Stimulated activated CD8-positive, alpha-beta memory T cell treated with anti-CD3 and anti-CD28 coated beads, Interleukin-7, amount 100 ng/mL, for 24 hours (primary cell): ENCODE measurements at places on chromosomes 11 and 22.

DNA sequence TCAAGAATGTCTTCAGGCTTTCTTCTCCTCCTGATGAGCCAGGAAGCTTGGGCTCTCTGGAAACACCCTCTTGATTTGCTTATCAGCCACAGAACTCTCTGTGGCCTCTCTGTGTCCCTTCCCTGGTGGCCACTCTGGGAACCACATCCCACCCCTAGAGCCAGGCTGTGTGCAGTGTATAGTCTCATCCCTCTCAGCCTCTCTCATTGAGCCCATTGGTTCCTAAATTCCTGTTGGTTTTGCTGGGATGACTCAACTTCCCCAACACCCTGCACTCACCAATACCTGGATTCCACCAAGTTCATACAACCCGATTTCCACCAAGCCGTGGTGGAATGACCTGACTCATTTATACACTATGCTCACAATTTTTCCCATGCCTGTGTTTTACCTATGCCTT lies 5.2 kb downstream of the IRAG1 start:
- no peak for DNase-seq

- DNase-seq: no peak
Observed at GRCh38 chr22:44807232-44807631, 54.9 kb downstream of the ARHGAP8 start.

DNA sequence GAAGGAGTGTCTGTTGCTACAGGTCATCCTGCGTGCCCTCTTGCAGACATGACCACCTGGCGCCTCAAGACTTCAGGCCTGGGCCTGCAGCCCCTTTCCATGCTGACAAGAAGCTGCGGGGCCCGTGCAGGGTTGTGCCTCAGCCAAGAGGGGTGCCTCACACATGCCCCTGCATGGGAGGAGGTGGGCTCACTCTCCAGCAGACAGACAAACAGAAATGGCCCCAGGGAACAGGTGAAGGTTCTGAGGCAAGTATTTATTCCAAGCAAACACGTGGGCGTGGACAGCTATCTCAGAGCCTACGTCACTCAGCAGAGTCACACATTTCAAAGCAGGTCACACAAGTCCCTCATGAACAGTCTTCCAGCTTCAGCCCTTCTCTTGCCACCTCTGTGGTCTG lies 5.9 kb upstream of the SYCE3 start:
- no peak for DNase-seq

GRCh38 chr11:73729594-73730206 lies 31.2 kb downstream of the RAB6A start:
- DNase-seq: no peak

DNA sequence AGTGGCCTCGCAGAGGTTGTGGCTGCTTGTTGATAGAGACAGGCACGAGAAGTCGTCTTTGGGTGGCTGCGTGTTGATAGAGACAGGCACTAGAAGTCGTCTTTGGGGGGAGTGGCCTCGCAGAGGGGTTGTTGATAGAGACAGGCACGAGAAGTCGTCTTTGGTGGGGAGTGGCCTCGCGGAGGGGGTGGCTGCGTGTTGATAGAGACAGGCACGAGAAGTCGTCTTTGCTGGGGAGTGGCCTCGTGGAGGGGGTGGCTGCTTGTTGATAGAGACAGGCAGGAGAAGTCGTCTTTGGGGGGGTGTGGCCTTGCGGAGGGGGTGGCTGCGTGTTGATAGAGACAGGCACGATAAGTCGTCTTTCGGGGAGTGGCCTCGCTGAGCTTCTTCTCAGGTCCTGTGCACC lies 328.8 kb downstream of the TBC1D22A start:
- DNase-seq: no peak

DNA sequence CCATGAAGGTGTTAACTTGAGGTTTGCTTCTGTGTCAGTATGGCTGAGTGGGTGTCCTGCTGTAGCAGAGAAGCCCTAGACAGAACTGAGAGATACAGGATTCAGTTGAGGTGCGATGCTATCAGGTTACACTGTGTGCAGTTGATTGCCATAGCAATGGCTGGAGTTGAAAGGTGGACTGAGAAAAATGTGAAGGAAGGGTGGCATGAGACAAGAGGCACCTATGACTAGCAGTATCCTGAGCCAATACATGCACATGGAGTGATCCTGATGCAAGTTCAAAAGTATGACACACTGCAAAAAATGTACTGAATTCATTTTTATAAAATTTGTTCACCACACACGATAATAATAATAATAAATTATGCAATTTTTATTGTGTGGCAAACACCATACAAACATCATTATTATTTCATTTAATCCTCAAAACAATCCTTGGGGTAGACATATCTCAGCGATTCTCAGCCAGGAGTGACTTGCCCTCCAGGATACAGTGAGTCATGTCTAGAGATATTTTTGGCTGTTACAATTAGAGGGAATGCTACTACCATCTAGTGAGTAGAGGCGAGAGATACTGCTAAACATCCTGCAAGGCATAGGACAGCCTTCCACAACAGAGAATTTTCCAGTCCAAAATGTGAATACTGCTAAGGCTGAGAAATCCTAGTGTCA lies 3.9 kb upstream of the PIWIL4 start:
- no peak for DNase-seq

- no peak for DNase-seq
Observed at GRCh38 chr11:67647471-67647870, 3.1 kb downstream of the ACY3 start.
